Activated CD8-positive, alpha-beta T cell treated with anti-CD3 and anti-CD28 coated beads, Interleukin-2, amount 10 ng/mL, durations not matched to agents 7 days and 5 days (primary cell): ENCODE measurements at places on chromosomes 5 and 9.
A peak's percentile ranks its signal among the peaks of the same experiment; 100 is the strongest.

DNA sequence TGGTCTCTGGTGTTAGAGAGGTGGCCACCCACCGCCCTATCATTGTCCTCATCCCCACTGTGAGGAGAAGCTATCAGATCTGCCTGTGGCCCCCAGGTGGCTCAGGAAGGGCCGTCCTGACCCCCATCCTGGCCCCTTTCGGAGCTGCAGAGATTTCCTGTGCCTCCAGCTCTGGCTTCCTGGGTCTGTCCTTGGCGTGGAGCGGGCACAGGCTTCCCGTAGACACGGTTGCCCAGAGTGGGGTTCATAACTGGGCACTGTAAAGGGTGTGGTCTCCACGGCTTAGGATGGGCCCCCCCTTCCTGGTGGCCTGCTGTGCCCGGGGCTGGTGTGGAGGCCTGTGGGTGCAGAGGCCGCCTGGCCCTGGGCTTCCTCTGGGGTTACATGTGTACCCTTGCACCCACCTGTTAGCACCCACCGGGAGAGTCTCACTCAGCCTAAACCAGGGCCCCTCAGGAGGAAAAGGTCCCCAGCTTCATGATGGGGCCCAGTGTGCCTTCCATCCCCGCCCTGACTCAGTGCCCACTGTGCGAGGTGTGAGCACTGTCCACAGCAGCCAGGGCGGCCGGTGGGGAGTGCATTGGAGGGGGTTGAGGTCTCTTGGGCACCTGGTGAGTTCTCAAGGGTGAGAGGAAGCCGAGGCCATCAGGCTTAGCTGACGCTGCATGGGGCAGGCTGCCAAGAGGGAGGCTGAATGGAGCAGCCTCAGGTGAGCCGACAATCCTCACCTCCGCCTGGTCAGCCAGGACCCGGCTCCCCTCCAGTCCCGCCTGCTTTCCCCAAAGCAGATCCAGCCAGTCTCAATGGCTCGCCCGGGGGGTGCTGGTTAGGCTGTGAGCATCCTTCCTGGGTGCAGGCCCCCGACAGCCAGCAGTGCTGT is 15.3 kb upstream of the AJM1 start:
- no peak for DNase-seq

- DNase-seq: peak; percentile 65
Measured at GRCh38 chr5:172688349-172689217, 47.5 kb downstream of the NEURL1B start.

DNA sequence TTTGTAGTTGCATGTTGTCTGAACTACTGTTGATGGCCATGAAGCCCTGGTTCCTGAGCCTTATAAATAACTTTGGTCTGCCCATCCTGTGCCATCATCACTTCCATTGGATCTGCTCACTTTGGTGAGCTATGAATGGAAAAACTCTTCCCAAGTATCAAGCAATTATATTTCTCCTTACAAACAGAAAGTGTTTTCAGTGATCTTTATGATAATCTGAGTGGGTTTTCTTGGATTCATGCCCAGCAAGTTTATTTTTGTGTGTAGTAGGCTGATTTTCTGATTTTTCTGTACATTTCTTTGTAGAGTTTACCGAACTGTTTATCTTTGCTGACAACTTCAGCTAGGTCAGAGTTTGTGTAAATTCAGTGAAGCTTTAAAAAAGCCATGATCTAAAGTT is 31.0 kb downstream of the CAMK4 start:
- DNase-seq: no peak

- peak; percentile 47 for DNase-seq
Measured at GRCh38 chr9:87662808-87663528, 63.0 kb upstream of the CTSL start.

DNA sequence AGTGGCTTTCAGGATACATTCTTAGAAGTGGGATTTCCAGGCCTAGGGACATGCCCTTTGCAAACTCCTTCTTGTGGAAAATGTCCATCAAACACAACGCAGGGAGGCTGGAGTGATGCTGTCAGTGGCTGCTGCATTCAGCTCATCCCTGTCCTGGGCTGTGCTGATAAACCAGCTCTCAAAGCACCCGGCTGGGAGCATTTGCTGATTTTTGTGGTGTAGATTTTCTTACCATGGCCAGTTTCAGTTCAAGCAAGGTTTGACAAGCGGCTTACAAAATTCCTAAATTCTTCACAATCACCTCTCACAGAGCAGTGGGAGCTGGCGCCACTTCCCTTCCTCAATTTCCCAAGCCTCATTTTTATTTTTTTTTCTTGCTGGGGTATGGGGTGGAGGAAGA is 28.2 kb downstream of the FAM163B start:
- DNase-seq: no peak

DNA sequence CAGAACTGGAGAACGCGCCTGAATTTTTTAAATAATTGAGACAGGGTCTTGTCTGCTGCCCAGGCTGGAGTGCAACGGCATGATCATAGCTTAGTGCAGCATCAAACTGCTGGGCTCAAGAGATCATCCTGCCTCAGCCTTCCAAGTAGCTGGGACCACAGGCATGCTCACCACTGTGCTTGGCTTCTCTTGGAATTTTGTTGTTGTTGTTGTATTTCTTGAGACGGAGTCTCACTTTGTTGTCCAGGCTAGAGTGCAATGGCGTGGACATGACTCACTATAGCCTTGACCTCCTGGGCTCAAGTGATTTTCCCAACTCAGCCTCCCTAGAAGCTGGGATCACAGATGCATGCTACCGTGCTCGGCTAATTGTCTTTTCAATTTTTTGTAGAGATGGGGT is 58.4 kb upstream of the DAB2IP start:
- DNase-seq: no peak

GRCh38 chr5:126897851-126898630 is 121.1 kb downstream of the LMNB1 start:
- no peak for DNase-seq

- DNase-seq: no peak
Measured at GRCh38 chr9:71737455-71737854, 30.9 kb downstream of the CEMIP2 start.

- no peak for DNase-seq
Measured at GRCh38 chr5:91133183-91133582, 249.9 kb downstream of the ARRDC3 start.

DNA sequence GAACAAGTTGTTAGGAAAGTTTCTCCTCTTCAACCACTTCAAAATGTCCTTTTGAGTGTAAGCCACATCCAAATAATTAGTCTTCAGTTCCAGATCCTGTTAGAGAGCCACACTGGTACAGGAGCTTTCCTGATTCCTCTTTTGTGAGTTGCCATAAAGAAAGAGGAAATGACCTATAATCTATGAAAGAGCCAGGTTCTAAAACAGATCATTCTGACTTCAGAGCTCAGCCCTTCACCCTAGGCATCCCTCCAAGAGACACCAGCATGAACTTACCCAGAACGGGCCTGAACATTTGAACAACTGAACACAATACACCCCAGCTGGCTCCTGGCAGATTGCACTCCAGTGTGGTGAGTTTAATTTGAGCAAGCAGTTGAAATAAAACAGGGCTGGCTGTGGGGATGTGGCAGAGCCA is 25.7 kb downstream of the SLC1A1 start:
- DNase-seq: no peak

- DNase-seq: no peak
Measured at GRCh38 chr9:133715295-133715865, 22.8 kb downstream of the SARDH start.

DNA sequence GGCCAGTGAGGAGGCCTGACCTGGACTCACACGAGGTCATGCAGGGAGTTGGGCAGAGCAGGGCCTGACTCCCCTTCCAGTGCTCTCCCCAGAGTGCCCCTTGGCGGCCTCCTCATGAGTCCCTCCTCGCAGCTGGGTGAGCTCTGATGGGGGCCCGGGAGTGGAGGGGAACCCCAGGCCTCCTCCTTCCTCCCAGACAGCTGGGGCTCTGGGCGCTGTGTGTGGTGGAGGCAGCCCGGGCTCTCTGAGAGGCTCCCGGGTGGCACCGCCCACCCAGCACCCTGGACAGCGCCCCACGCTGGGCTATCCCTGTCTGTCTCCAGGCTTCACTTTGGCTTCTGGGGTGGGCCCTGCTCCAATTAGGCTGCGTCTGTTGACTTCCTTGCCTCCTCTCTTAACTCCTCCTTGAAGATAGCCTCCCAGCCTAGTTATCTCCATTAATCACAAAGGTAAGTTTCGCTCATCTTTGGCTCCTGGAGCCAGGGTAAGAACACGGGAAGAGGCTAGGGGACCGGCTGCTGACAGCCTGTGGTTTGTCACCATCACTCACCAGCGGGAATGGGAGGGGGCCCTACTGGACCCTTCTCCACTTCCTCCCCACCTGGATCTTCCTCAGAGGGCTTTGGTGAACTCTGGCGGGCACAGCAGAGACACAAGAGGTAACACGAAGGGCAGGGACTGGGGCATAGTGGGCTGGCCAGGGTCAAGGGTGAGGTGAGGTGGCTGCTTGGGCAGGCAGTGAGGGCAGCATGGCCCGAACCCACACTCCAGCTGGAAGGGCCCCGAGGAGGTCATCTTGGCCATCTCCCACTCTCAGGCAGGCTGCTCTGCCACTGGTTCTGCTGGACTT is 13.1 kb downstream of the PSD2 start:
- DNase-seq: peak; percentile 61

- no peak for DNase-seq
Measured at GRCh38 chr5:95799191-95799835, 23.2 kb downstream of the GLRX start.

DNA sequence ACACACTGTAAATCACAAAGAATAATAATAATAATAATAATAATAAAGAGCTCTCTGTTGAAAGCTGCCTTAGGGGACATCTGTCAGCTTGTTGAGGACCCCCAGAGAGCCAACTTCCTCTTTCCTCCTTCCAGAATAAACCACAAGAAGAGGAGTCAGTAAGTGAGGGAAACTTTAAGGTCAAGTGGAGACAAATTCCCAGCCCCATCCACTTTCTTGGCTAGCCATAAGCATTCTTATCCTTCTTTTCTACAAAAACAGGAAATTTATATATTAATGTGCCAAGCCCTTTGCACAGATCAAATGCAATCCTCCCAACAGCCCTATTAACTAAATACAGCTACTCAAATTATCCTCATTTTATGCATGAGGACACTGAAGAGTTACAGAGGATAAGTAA is 9.4 kb upstream of the C5orf58 start:
- DNase-seq: no peak

GRCh38 chr5:7225826-7226225 is 170.1 kb upstream of the ADCY2 start:
- DNase-seq: no peak

DNA sequence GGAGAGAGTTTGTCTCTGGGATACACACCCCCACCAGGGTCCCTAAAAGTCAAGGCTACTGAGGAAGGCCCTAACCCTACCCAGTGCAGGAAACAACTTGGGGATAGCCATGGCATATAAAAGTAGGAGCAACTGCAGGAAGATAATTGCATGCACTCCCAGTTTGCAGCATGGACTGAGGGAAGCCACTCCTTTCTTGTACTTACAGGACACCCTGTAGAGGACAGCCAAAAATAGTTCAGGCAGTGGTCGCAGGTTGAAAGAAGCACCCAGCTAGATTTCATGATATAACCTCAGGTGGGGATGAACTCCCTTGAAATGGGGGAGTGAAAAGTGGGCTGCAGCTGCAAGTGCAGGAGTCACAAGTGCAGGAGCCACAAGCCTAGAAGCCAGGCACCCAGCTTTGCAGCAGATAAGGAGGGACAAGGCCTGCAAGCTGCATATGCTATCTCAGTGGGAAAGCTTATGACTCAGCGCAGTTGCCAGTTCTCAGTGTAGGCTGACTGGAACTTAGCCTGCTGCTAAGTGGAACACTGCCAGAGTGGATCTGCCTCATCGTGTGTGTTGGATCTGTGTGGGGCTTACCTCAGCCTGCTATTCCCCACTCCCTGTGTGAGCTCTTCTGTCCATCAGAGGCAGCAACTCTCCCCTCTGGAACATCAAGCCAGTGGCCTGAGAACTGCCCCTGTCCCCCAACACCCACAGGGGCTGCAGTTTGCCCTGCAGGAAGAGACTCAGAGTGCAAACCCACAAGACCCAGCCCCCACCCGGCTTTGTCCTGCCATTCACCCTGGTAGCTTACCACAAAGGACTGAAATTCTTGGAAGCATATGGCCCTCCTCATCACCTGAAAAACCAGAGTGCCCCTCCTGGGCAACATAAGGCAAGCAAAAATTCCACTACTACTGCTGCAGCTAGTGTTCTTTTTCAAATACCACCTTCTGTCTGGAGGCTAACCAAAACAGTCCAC is 42.7 kb downstream of the CYLC2 start:
- no peak for DNase-seq

DNA sequence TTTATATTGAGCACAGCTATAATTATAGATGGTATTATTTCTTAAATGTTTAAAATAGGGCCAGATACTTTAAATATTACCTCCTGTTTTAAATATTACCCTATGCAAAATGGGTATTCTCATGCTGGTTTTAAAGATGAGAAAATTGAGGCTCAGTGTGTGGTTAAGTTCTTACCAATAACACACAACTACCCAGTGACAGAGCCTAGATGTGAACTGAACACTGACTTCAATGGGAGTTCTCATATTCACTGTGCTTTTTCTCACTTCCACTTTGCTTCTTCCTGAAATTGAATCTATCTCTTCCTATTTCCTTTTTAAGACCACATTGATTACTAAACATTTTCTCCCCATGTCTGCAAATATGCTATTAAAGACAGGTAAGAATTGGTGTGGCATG is 135.8 kb upstream of the TUSC1 start:
- no peak for DNase-seq

DNA sequence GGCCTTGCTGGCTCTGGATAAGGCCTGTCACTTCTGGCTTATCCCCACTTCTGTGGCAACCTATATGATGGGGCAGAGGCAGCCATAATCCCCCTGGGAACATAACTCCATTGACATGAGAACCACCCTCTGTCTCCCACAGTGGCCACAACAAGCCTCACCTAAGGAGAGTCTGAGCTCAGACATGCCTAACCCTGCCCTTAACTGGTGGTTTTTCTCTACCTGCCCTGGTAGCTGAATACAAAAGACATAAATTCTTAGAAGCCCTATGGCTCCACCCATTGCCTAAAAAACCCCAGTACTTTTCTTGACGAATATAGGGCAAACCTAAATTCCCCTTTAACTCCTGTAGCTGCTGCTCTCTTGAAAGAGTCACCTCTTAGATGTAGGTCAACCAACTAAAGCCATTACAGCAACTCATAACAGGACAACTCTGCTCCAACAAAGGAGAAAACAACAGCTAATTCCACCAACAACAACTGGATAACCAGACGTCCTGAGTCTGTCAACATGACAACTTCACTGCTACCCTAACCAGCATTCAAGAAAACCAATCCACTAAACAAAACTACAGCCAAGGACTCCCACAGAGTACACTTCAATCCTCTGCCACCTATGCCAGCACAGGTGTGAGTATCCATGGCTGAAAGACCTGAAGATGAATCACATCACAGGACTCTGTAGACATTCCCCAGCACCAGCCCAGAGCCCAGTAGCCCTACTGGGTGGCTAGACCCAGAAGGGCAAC is 427.7 kb downstream of the PRELID2 start:
- no peak for DNase-seq
